Glomerular endothelial cell (primary cell): ENCODE measurements at places on chromosomes 1 and 21.

- DNase-seq, result no peak
Observed at GRCh38 chr1:116508984-116509980, 61.5 kb downstream of the CD58 start.

GRCh38 chr21:18403735-18404450 is at the start of gene TMPRSS15:
Gene TMPRSS15 (minus strand): TSS chr21:18403785. CDS start chr21:18403622, 163 bp downstream.
- DNase-seq, result no peak

GRCh38 chr1:53541761-53542550 is 82.8 kb downstream of the DMRTB1 start:
- no peak for DNase-seq

DNA sequence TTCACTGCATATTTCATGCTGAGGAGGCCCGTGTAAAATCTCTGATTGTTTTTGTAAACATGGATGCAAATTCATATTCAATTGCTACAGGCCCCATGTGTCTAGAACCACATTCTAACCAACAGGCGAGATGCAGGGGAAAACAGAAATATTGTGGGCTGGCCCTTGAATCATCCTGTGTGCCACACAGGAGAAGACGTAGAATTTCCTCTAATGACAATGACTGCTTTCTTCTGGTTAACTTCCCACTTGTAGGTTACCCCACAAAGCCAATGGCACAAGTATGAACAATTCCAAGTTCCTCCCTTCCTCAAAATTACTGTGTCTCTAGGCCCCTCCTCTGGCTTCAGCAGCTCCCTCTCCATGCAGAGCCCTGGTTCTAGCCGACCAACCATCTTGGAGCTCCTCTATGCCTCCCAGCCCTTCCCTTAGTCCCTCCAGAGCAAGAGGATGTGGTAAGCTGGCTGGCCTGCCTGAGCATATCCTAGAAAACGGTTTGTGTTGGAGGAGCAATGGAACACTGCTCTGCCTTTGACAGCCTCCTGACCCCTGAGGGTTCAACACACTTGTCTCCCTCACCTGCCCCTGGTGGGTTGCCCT is 205.2 kb downstream of the HS2ST1 start:
- no peak for DNase-seq

DNA sequence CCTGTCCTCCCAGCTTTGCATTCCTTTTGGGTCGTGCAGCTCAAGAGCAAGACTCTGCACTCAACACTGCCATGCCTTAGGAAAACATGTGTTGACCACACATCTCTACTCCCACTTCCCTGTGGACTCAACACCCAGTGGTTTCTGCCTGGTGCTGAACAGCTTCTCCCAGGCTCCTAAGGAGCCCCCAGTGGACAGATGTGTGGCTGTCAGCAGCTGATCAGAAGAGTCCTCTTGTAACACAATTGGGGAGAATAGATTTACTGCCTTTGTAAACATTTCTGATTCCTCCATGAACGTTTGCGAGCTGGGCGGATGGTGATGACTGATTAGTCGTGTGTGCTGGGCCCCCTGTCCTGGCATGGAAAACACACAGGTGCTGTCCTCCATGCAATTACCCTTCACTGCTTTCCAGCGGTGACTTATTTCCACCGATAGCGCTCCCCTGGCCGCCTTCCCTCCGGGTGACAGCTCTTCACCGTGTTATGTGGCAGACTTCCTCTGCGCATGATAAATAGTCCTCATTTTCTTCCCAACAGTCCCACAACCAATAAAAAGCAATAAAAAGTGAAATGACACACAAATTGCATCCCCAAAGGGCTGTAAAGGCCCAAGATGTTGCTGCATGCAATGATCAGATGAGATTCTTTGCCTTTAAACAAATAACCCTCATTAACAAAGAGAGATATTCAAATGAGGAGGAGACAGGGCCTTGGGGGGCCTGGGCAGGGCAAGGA is 249.4 kb upstream of the AJAP1 start:
- DNase-seq, result no peak

DNA sequence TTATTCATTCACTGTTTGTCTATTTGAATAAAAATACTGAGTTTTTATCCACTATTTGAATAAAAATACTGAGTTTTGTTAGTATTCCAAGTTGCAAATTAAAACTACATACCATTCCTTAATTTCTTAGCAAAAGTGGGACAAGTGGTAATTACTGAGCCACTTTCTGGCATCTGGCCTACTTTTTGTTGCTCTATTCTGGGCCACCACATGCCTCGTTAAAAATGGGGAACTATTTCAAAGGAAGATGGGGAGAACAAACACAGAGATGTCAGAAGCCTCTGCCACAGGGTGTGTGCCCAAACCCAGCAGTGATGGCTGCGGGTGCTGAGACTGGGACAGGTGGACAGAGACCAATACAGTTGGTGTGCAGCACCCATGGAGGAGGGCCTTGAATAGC is 14.6 kb downstream of the PIGP start:
- DNase-seq, result no peak

DNA sequence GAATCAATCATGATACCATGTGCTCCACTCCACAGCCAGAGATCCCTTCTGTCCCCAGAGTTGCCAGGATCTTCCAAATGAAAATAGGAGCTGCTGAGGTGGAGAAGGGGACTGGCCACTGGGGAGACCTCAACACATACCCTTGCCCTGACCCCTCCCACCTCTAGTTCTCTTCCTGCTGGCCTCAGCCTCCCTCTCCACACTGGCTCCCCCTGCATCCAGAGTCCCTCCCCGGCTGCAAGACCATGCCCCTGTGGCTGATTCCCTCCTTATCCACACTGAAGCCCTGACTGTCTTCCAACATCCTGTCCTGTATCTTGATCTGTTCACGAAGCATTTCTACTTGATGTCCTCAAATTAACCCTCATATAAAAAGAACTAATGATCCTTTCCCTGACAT is 21.1 kb upstream of the CDK18 start:
- no peak for DNase-seq

DNA sequence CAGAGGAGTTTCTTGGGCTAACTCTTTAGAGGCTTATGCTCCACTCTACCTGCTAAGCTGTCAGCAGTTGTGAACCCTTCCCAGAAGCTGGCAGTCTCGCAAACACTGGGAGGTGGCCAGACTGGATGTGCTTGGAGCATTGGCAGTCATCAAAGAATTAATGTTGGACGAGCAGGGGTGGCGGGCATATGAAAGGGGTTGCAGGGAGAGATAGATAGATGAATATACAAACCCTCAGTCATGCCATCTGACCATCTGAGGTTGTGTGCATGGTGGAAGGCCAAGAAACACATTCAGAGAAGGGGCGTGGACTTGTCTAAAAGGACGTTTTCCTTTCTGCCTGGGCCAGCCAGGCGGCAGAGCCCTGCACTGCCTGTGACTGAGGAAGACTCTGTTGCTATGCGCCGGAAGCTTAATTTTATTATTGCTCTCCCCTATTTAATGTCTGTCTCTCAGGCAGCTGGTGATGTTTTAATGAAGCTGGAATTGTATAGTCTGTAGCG is 164.4 kb downstream of the PBX1 start:
- DNase-seq, result no peak

DNA sequence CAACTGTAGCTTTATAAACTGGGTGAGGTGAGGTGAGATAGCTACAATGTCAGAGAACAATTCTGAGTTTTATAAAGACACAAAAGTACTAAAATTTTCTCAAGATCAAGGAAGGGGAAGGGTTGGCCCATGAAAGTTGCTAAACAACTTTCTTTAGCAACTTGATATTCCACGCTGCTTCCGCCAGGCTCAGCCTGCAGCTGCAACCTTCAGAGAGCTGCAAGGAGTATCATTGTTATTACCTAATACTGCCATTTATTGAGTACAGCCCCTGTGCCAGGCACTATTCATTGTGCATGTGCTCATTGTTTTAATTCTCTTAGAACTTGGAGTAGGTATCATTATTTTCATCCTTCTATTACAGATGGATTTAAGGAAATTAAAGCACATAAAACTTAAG is 34.1 kb upstream of the SUCO start:
- DNase-seq, result no peak

GRCh38 chr1:164510435-164510834 is 48.5 kb upstream of the PBX1 start:
- no peak for DNase-seq

- DNase-seq, result no peak
Observed at GRCh38 chr1:153561466-153561985, 4.1 kb downstream of the S100A2 start.

GRCh38 chr1:218817071-218817470 is 356.6 kb upstream of the LYPLAL1 start:
- no peak for DNase-seq

DNA sequence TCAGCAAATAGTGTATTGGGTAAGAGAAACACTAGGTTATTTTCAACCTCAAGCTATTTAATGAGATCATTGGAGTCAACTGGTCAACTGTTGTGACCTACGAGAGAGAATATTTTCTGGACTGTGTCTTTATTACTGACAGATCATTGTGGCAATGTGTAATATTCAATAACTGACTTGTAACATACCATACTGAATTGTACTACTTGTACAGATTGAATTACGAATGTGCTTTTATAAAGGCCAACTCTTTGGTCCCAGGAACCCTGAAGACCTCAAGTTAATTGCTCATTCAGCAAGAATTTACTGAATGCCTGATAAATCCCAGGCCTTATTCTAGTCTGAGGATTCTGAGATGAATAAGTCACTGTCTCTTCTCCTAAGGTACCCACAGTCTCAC is 56.1 kb upstream of the CAMK1G start:
- no peak for DNase-seq

DNA sequence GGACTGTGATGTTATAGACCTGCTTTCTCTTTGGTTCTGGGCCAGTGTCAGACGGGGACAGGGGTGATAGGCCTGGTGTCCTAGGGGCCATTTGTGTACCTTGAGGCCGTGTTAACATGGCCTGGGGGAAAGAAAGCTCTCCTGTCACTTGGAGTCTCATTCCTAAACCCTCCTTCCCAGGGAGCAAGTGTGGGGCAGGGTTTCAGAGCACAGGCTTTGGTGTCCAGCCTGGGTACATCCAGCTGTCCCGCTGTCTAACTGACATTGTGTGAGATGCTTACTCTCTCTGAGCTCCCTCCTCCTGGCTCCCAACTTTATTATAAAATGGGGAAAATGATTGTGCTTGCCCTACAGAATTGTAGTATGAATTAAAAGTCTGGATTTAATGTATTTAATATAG is 32.6 kb upstream of the EPHA8 start:
- no peak for DNase-seq

GRCh38 chr1:226890331-226891108 is 20.1 kb downstream of the PSEN2 start:
- no peak for DNase-seq

DNA sequence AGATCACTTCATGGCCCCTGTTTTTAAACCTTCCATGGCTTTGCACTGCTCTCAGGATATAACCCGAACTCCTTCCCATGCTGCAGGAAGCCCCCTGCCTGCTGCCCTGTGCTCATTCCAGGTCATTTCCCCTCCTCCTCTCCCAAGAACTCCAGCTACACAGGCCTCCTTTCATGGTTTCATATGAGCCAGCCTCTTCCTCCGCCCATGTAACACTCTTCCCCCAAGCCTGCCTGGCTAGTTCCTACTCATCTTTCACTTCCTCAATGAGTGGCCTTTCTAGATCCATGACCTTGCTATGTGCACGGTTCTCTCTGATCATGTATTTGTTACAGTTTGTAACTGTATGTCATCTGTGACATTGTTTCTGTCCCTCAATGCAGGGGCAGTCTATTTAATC is 3.1 kb upstream of the NCF2 start:
- DNase-seq, result no peak

DNA sequence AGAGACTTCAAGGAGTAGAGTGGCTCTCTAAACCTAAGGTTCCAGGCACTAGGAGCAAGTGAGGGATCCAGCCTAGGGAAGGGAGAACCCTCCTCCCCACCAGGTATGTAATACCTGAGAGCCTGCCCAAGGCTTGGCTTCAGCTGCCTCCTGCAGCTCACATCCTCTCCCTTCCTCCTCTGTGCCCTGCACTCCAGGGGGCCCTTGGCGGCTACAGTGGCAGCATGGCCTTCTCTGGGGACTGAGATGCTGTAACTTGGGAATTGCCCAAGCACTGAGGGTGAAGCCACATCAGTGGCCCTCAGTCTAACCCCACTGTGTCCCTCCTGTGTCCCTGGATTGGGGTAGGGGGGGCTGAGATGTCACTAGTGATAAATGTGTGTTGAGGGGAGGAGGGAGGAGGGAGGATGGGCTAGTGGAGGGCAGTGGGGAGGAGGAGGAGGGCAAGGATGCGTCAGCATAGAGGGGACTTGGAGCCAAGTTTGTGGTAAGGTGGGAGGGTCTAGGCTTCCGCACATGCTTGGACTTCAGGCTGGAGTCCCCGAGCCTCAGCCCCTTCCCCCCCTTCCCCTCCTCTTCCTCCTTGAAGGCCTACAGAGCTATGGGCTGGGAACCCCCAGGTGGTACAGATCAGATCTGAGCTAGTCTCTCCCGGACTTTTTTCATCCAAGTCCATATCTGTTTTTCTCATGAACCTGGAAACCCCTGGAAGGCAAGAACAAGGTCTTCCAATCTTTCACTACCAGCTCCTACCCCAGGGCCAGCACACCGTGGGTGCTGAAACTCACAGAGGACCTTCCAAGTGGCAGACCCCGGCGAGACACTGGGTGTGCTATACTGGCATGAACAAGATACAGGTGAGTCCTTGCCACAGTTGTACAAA is 17.5 kb downstream of the COL9A2 start:
- DNase-seq, result no peak

DNA sequence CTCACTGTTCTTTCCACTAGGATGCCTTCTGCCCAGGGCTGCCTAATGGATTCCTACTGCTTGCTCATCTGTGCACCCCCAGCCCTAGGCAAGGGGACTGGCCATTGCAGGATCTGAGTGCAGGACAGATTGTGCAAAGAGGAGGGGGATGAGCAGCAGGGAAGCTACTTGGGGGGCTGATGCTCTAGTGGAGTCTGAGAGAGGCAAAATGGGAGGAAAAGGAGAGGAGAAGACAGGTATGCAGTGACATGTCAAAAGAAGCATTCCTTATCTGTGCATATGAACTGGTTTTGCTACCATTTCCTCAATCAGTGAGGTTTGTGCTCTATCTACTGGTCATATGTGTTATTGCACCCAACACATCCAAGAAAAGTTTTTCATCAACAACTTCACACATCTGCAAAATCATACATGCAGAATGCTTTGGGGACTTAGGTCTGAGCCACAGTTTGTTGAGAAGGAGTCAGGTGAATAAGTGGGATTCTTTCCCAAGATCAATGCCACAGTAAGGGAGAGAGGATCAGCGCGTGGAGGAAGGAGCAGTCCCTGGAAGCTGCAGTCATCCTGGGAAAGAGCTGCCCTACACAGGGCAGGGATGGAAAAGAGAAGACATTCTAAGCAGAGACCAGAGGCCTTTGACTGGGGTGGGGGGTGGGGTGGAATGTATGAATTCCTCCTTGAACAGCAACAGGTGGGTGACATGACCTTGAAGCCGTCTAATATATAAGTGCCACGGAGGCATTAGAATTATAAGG is 14.4 kb downstream of the SLC5A9 start:
- DNase-seq, result peak; percentile 16

- no peak for DNase-seq
Observed at GRCh38 chr1:205532026-205532898, 27.8 kb downstream of the CDK18 start.

DNA sequence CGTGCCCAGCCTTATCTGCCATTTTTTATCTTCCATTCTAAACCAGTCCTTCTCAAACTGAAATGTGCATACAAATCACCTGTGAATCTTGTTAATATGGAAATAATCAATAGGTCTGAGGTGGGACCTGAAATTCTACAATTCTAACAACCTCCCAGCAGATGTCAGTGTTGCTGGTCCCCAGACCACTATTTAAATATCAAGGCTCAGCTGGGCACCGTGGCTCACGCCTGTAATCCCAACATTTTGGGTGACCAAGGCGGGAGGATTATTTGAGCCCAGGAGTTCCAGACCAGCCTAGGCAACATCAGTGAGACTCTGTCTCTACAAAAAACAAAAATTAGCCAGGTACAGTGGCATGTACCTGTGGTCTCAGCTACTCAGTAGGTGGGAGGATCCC is 4.1 kb downstream of the UQCRHL start:
- no peak for DNase-seq

- no peak for DNase-seq
Observed at GRCh38 chr1:57111175-57111574, 145.4 kb upstream of the C8B start.
